ENCODE measurements at places on chromosomes 7 and 10.

- no peak for DNase-seq
Observed at GRCh38 chr10:44051584-44052385, 333.1 kb downstream of the CXCL12 start.

- no peak for DNase-seq
Observed at GRCh38 chr7:133489906-133490305, 237.0 kb downstream of the EXOC4 start.

DNA sequence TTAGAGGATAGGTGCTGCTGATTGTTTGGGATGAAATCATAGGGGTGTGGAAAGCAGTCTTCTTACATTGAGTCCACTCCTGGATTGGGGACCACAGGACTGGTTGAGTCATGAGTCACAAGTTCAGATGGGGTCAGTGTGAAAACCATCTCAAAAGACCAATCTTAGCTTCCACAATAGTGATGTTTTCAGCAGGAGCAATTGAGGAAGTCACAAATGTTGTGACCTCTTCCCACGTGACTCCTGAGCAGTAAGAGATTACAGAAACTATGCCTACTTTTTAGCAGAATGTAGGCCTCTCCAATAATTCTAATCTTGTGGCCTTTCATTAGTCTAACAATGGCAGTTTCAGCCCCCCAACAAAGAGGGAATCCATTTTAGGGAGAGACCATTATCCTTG, 256.9 kb upstream of the CDC14C start:
- no peak for DNase-seq

- DNase-seq, result no peak
Observed at GRCh38 chr10:70756700-70757360, 28.3 kb downstream of the TBATA start.

- DNase-seq, result peak; percentile 28
Observed at GRCh38 chr7:108097703-108098102, 32.5 kb downstream of the LAMB4 start.

DNA sequence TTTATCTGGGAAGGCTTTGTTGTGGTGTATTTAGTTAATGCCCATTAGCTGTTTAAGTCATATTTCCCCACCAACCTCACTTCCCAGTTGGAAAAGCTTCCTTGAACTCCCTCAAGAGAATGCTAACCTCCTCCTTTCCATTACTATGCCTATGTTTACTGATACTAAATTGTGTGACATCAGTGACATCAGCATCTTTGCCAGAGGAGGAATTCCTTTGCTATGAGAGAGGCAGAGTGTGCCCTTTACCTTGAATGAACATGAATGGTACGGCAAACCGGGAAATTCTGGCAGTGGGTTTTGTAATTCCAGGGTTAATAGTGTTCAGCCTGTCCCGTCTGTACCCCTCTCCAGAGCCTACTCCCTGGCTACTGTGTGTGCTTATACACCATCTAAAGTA, 22.1 kb upstream of the GLCCI1 start:
- DNase-seq, result no peak

GRCh38 chr7:5436003-5436678, 12.5 kb upstream of the TNRC18 start:
- DNase-seq, result no peak

DNA sequence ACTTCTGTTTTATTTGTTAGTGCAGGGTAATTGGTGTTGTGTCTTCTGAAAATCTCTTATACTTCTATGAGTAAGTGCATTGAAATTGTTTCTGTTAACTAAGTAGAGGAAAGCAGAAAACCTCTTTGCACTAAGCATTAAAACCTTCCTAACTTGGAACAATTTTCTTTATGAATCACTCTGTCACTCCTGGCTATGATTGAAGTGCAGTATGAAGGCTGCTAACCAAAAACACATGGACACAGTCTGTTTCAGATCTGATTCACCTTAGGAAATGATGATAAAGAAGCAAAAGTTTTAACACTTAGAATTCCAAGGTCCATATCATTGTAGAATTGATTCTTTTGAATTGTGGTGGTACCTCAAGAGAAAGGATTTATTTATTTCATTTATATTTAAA, 41.9 kb downstream of the MET start:
- DNase-seq, result no peak

- no peak for DNase-seq
Observed at GRCh38 chr7:128350708-128351295, 7.1 kb upstream of the RBM28 start.

GRCh38 chr7:52154382-52154781, 837.8 kb upstream of the COBL start:
- DNase-seq, result peak; percentile 41

DNA sequence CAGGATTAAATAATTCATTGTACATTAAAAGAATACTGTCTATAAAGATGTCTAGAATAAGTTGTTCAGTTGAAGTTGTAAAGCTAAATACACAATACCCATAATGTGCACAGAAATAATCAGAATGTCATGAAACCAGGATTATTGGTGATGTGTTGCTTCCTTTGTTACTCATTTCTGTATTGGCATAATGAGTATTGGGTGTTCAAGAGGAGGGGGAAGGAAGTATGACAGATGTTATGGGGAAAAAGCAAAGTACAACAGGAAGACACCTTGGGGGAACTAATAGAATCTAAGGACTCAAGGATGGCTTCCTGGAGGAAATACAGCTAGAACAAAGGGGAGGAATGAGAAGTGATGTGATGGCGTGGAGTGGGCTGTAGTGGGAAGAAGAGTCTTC, 15.0 kb downstream of the ANKRD1 start:
- no peak for DNase-seq

DNA sequence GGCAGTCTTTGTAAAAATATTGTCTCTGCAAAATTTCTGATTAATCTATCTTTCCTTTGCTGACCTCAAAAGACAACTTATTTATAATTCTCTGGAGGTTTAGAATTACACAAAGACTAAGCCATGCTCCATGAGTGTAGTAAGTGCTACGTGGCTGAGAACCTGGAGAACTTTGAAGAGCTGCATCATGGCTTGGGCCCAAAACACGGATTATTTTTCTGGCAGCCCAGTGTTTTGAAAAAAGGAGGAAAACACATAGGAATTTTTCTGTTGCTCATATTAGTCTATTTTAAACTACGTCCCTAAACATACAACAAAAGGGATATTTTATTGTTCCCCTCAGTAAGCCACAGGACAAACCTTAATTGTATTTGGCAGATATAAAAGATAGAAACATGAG, 360.7 kb upstream of the MYO3A start:
- DNase-seq, result no peak

DNA sequence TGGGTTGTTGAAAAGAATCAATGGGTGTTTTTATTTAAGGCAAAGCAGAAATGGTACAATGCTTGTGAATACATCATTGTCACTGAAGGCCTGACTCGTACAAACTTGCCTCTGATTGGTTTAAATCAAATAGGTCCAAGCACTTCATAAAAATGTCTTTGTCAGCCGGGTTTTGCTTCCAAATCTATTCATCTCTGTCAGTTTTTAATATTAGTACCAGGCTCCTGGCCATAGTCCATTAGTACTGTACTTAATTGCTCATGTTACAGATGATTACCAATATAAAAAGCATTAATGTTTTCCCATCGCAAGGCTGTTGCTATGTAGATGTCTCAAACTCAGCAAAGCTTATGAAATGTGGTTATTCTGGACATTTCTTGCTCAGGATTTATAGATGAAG, 171.9 kb downstream of the ARID5B start:
- no peak for DNase-seq

DNA sequence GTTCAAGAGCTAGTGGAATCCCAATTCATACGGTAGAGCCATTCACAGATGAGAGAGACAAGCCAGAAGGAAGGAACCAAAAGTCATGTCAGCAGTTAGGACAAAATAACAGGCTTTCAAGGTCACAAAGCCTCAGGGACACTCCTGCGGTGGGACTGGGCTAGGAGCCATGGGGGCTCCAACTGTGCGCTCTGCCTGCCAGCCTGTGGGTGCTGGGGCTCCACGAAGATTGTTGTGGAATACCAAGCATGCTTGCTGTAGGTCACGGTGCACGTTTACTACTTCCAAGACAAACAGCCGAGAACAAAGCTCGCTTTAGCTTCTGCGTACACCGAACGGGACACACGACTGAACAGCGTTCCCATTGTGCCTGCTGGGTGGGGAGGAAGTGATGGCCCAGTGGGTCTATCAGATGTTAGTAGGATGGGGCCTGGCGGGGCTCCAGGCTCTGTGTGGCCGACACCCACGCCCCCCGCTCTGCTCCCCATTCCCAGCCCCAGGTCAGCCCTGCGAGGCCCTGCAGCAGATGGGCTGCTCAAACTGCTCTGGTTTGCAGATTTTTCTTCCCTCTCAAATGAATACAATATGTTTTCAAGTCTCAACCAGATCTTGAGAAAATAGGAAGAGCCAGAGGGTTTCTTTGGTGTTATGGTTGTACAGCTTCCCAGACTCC, 158.9 kb downstream of the EGFR start:
- DNase-seq, result no peak

DNA sequence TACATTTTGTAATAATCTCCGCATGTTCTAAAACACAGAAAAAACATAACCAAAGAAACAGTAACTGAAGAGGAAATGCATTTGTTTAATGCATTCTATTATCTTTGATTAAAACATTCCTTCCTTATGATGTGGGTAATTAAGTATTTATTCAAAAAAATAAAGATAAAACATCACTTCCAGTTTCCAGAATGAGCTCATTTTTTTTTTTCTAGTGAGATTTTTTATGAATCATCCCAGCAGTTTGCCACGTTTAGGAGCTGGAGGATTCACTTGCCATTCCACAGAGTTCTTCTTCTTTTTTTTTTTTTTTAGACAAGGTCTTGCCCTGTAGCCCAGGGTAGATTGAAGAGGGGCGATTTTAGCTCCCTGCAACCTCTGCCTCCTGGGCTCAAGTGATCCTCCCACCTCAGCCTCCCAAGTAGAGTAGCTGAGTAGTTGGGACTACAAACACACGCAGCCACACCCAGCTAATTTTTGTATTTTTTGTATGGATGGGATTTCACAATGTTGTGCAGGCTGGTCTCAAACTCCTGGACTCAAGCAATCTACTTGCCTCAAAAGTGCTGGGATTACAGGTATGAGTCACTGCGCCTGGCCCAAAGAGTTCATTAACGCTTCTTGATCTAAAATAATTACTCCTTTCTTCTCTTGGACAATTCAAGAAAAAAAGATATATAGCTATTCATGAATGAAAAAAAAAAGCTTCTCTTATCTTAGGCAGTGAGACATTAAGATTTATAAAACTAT, 177.3 kb downstream of the DKK1 start:
- DNase-seq, result no peak

GRCh38 chr7:150345012-150345411, 3.6 kb upstream of the RARRES2 start:
- no peak for DNase-seq

- DNase-seq, result no peak
Observed at GRCh38 chr10:7123774-7124173, 287.1 kb downstream of the SFMBT2 start.

- no peak for DNase-seq
Observed at GRCh38 chr7:102292813-102293798, 6.4 kb downstream of the SH2B2 start.

- DNase-seq, result no peak
Observed at GRCh38 chr10:114808982-114809381, 12.6 kb upstream of the FHIP2A start.

DNA sequence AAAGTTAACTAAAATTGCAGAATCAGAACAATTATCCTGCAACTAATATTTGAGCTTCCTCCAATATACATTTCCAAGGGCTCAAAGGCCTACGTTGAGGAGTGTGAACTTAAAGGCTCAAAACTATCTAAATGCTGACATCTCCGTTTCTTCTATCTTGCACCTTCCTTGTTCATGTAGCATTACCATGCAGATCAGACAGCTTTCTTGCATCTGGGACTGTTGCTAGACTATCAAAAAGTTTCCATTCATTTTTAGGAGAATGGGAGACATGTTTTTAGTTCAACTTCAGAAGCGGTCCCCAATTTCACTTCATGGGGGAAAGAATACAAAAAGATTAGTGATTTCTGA, 2.9 kb downstream of the ANKRD1 start:
- DNase-seq, result no peak

GRCh38 chr10:11560076-11560709, 51.3 kb downstream of the USP6NL start:
- DNase-seq, result peak; percentile 79

- no peak for DNase-seq
Observed at GRCh38 chr7:70313271-70313670, 715.0 kb downstream of the AUTS2 start.

DNA sequence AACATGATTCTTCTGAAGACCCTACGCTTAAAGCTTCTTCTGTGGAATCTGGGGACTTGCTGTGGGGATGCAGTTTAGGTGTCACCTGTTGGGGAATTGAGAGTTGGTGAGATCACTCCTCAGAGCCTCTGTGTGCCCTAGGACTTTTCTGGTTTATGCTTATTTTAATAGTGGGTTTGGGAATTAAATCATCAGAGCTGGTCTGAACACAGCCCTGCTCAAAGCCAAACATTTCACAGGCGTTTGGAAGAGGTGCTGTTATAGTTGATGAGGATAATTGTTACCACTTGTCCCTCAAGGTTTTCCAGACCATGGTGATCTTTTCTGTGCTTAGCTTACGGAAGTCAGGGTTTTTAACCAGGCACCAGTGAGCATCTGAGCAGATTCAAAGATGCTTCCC, 106.1 kb downstream of the EBLN1 start:
- no peak for DNase-seq

DNA sequence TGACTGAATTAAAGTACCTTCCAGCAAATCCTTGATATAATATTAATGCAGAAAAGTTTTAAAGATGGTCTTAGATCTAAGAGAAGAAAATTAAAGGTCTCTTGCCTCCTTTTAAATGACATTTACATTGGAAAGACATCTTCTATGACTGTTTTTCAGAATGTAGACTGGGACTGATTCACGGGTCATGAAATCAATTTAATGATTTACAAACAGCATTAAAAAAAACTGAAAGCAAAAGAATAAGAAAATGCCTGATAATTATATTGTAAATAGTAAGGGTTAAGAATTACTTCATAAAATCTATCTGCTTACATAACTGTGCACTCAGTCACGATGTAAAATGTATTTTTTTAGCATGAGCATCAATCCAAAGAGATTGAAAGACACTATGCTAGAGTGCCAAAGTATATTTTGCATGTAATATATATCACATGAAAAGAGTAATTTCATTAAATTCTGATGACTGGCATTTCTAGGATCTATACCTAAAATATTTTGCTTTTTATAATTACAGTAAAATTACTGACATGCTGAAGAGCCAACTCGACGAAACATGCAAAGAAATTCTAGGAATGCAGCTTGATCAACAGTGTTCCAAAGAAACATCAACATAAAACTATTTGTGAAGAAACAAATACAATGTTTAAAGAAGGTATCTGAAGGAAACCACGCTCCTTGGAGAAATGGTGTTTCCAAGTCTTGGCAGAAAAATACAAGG, 35.1 kb downstream of the RTKN2 start:
- DNase-seq, result no peak

GRCh38 chr7:46909601-46910051, 672.3 kb downstream of the TNS3 start:
- DNase-seq, result no peak

DNA sequence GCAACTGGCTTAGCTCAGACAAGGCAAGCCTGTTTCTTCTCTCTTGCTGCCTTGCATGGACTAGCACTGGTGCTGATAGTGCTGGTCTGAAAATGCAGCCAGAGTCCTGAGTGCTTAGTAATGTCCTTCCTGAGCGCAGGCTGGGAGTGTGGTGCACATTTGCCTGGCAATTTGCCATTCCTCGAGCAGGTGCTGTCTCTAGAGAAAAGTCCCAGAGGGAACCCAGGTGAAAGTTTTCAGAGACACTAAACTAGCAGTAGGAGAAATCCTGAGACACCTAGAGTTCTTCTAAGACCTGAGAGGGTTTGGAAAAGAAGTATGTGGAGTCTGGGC, 1.9 kb downstream of the SFTPD start:
- no peak for DNase-seq

- DNase-seq, result no peak
Observed at GRCh38 chr7:30933124-30933974, 21.7 kb downstream of the AQP1 start.

GRCh38 chr7:112211348-112211907, 4.9 kb downstream of the ZNF277 start:
- DNase-seq, result no peak
